ENCODE measurements at places on chromosomes 16 and 17. TPM values are rescaled to one million over a fixed set of nuclear protein-coding genes. Genes with fewer than 3 reads are reported as not detected.

GRCh38 chr16:68711421-68712139 lies 25.5 kb upstream of the CDH1 start:
- DNase-seq = no peak

The MYL4 gene
- total RNA-seq = 1.1 TPM

The SMIM5 gene
- 4.4 TPM for total RNA-seq

DNA sequence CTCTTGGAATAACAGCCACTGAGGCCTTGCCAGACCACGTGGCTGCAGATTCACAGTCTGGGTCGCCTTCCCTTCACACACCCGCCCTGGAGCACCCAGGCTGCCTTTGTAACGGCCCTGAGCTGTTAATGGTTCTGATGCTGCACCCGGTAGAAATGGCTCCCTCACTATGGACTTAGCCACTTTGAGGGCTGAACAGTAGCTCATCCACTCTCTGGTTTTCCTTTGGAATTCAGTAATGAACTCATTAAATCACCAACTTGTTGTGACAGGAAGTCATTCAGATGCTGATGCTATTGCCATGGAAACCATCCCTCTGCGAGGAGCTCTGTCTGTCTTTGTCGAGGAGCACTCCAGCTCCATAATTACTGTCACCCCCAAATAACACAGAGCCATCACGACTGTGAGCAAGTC lies 59.2 kb downstream of the CDK5R1 start:
- DNase-seq = no peak

The SPN gene
- 0.19 TPM for total RNA-seq

The MYL11 gene
- 3.5 TPM for total RNA-seq

The TBC1D3C gene
- not detected for total RNA-seq

GRCh38 chr16:31427441-31428278 lies 500 bp downstream of the COX6A2 start:
- no peak for DNase-seq

DNA sequence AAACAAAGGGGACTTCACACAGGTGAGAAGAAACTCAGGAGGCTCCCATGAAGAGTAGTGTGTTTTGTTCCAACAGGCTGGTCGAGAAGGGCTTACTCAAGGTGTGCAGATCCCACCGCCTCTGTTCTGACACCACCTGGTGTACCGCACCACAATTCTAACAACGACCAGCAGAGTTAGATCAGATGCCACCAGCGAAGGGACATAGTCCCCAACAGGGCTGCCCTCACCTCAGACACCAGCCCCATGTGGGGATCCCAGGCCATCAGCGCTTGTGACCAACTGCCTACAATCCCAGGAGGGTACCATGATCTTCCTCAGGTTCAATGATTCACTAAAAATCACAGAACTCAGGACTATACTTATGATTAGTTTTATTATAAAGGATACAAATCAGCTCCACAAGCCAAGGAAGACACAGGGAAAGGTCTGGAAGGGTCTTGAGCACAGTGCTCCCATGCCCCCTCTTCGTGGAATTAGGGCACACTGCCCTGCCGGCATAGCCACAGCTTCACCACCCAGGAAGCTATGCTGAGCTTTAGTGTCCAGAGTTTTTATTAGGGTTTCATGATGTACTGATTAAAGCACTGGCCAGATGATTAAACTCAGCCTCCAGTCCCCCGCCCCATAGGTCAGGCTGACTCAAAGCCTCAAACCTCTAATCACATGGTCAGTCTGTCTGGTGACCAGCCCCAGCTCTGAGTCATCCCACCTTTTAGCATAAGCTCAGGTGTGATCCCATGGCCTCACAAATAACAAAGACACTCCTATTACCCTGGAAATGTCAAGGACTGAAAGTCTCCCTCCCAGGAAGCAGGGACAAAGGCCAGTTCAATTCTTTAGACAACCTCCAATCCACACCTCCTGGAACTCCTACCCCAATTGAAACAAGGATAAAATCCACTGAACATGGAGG lies 26.0 kb downstream of the TRIM25 start:
- DNase-seq = no peak

- no peak for DNase-seq
Observed at GRCh38 chr17:41825175-41825845, 10.7 kb downstream of the NT5C3B start.

GRCh38 chr17:82881900-82882714 lies 42.3 kb upstream of the ZNF750 start:
- no peak for DNase-seq

DNA sequence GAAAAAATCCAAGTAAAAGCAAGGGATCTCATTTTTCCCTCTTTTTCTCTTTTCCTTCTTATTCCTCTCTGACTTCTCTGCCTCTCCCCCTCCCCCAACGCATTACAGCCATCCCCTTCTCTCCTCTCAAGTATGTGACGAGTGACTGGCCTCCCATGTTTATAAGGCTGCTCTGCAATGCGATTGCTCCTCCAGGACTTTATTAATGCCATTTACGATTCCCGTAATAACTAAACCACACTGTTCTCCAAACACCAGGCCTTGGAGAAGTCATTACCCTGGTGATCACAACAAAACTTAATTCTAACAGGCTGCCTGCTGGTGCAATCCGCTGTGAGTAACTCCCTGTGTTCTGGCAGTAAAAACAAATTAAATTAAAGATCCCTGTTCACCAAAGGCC lies 88.8 kb downstream of the HS3ST3B1 start:
- no peak for DNase-seq

GRCh38 chr16:86673956-86674453 lies 95.7 kb downstream of the FOXL1 start:
- DNase-seq = no peak

GRCh38 chr17:36885153-36885735 lies 52.0 kb upstream of the LHX1 start:
- DNase-seq = no peak

GRCh38 chr17:80248001-80248893 lies 12.4 kb upstream of the RNF213 start:
- DNase-seq = no peak

The TEX14 gene
- total RNA-seq = 0.22 TPM

DNA sequence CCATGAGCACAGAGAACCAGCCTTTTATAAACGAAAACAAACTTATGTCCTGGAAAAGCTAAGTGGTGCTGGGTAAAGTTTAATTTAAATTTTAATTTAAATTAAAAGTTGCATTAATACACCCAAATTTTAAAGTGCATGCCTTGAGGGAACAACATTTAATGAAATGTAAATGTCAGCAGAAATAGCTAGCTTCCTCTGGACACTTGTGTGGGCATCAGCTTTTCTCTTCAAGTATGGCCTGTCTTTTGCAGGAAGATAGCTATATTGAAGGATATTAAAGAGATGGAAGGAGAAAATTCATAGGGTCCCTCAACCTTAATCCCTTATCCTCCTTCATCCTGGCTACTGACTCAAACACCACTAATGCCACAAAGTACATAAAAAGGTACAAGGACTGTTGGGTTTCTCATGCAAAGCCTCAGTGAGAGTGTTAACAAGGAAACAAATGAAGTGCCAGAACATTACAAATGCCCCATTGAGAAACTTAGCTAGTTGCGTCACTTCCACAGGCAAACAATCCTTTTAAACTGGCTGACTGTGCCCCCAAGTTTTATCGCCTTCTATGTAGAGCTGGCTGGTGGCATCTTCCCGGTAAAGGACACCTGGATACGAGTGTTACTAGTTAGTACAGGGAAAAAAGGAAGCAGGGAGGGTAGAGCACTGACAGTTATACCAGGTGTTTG lies 14.1 kb downstream of the PHF12 start:
- no peak for DNase-seq

The HSF4 gene
- 6.8 TPM for total RNA-seq

GRCh38 chr16:23943604-23944003 lies 107.8 kb downstream of the PRKCB start:
- no peak for DNase-seq

The NMT1 gene
- 98.7 TPM for total RNA-seq

The PRSS36 gene
- total RNA-seq = 0.69 TPM

The AGRP gene
- total RNA-seq = not detected

DNA sequence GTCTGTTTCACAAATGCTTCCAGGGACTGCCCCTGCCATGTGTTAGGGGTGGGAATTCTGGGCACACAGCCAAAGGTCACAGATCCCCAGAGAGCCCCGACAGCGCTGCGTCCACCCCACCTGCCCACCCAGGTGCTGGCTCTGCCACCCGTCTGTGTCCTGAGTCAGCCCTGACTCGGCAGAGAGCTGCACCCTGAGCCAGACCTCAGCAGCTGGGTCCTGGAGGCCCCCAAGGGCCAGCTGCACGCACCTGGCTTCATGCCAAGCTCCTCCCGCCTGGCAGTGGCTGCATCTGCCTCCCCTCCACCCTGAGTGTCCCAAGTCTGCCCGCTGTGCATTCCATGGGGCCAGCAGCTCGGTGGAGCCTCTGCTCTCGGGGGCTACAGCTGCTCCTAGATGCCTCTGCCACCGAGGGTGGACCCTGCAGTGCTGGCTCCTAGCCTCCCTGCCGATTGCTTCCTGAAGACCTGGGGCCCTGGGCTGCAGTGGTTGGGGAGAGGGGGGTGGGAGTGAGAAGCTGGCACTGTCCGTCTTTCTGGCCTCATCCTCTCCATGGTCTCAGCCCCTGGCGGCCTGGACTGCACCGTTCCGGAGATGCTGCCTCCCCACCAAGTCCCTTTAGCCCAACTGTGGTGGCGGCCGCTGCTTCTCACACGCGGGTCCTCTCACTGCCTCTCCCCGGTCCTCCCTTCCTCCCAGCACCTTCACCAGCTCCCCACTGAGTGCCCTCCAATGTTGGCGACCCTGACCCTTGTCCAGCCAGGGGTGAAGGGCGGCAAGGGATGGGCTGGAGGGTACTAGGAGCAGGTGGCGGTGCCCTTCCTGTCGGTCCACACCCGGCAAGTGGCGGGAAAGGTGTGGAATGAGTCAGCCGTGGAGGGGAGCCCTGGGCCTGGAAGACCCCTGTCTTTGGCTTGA lies 3.0 kb downstream of the SECTM1 start:
- no peak for DNase-seq

- no peak for DNase-seq
Observed at GRCh38 chr17:4199818-4200402, 56.9 kb downstream of the CYB5D2 start.

GRCh38 chr16:75097941-75098901 lies 18.4 kb downstream of the LDHD start:
- no peak for DNase-seq

- no peak for DNase-seq
Observed at GRCh38 chr16:21265104-21265837, 12.8 kb downstream of the CRYM start.

- no peak for DNase-seq
Observed at GRCh38 chr17:48541577-48542113, 3.3 kb downstream of the HOXB2 start.

DNA sequence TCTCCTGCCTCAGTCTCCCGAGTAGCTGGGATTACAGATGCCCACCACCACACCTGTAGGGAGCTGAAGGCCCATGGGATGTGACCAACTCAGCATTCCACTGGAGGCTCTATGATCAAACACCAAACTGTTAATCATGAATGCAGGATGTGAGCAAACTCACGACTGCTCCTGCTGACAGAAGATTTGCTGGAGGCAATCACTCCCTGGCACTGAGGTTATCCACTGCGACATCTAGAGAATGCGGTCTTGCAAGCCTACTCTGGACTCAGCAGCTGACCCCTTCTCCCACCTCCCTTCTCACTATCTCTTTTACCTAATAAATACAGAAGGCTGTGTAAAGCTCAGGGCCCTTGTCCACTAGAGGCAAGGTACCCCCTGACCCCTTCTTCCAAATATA lies 4.9 kb downstream of the TEX14 start:
- DNase-seq = no peak

- no peak for DNase-seq
Observed at GRCh38 chr17:77280304-77281121, 139.7 kb downstream of the SEC14L1 start.

DNA sequence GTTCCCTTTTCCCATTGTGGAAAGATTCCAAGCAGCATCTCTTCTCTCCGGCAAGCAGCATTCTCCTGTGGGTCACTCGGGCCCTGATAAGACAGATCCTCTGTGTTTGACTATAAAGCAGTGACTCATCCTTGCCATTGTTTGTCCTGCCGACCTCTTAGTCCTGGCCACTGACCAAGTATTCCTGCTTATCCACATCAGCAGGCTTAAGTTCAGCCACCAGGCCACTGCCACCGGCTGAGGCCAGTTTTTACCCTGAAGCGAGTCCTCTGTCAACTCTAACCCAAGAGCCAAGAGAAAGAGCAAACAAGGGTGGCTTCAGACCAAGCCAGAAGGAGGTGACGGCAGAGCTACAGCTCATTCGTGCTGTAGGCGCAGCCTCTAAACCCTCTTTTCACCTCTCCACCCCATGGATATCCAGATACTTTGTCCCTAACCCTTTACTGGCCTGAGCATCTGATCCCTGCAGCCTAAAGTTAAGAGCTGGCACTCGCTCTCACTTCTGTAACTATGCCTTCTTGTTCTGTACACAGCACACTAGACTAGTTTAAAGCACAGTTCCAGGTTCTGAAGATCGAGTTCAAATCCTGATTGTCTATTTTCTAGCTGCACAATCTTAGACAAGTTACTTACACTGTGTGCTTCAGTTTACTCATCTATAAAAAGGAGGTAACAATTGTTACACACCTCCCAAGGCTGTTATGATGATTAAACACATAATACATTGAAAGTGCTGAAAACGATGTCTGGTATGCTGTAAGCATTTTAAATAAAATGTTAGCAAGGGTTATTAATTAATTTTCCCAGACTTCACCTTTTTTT lies 31.0 kb downstream of the SOX9 start:
- DNase-seq = no peak

GRCh38 chr17:61395409-61395982 lies 4.1 kb upstream of the TBX2 start:
- DNase-seq = no peak

DNA sequence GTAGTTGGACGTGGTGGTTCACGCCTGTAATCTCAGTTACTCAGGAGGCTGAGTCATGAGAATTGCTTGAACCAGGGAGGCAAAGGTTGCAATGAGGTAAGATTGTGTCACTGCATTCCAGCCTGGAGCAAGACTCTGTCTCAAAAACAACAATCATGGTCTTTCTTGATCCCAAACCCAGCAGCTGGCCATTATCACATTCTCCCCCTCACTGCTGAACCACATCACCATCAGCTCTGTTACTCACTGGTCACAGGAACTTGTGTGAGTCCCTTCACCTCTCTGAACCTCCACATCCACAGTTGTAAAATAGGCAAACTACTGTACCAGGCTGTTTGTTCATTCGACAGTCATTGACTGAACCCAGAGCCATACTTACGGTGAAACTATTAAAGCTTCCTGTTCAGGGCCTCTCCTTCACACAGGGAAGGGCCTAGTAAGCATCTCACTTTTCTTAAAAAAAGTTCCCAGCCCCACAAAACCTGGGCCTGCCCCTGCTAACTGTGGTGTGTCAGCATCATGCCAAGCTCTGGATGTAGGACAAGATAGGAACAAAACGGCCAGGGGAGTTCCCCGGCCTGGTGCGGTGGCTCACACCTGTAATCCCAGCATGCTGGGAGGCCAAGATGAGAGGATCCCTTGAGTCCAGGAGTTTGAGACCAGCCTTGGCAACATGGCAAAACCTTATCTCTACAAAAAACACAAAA lies 104.7 kb downstream of the COPRS start:
- no peak for DNase-seq

The OTOP2 gene
- not detected for total RNA-seq

The HBA2 gene
- total RNA-seq = not detected

GRCh38 chr17:13035420-13035819 lies 17.6 kb upstream of the ELAC2 start:
- DNase-seq = no peak

The CCL8 gene
- total RNA-seq = not detected

All from progenitor cell of endocrine pancreas (in vitro differentiated cells).